ENCODE measurements at places on chromosomes 6 and 20.

DNA sequence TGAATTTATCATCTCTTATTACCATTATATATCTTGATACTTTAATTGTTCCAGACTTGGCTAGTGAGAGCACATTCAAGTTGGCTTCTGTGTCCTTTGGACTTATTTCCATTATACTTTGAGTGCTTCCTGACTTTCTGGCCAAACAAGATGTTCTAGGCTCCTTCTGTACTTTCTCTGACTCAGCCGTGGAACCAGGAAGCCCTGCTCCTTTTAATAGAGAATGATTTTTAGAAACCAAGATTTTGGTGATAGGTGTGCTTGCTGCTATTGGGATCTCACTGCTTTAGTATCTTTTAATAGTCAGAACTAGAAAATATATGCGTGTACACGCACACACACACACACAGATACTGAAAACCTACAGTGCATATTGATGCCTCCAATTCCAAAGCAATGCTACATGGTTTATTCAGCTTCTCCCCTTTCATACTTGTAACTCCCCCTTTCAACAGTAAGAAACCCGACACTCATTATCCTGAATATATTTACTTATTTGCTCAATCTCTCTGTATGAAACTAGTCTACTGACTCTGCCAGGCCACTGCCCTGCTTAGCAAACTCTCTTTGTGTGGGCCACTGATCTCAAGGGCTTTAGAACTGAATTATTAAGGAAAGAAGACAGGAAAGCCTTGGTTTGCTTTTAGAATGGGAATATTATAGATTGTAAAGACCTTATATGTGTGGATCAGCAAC lies 42.7 kb upstream of the EZR start:
- no peak for DNase-seq

GRCh38 chr6:116369540-116369939 lies 1.2 kb upstream of the DSE start:
- no peak for DNase-seq

GRCh38 chr6:79672631-79673111 lies 41.5 kb downstream of the SH3BGRL2 start:
- DNase-seq, result no peak

- DNase-seq, result no peak
Measured at GRCh38 chr20:57435498-57436222, 44.5 kb downstream of the RBM38 start.

GRCh38 chr6:47263268-47263667 lies 46.4 kb downstream of the TNFRSF21 start:
- no peak for DNase-seq
